Stimulated activated CD8-positive, alpha-beta memory T cell treated with anti-CD3 and anti-CD28 coated beads, Interleukin-7, amount 100 ng/mL, for 4 hours (primary cell): ENCODE measurements at places on chromosomes 16 and 17.

GRCh38 chr16:6160871-6161270 is 1063.3 kb upstream of the EEF2KMT start:
- no peak for DNase-seq

GRCh38 chr17:70169709-70170597 is 621 bp downstream of the KCNJ2 start:
- no peak for DNase-seq

DNA sequence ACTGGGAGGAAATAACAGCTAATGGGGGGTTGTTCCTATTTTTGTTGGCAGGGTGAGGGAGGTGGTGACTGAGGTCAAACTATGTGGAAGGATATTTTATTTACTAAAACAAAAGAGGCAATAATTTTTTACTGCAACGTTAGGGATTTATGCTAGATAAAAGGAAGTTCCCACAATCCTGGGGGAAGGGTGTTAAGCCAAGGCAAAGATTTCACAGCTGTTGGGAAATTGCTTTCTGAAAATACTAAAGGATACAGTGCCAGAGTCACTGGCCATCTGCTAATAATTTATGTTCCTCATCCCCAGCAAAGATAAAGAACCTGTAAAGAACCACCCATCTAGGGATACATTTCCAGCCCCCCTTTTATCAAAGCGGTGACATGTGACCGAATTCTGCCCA is 756.0 kb upstream of the RBFOX1 start:
- DNase-seq, result no peak

GRCh38 chr16:2985893-2986355 is 5.7 kb upstream of the PKMYT1 start:
- DNase-seq, result no peak

DNA sequence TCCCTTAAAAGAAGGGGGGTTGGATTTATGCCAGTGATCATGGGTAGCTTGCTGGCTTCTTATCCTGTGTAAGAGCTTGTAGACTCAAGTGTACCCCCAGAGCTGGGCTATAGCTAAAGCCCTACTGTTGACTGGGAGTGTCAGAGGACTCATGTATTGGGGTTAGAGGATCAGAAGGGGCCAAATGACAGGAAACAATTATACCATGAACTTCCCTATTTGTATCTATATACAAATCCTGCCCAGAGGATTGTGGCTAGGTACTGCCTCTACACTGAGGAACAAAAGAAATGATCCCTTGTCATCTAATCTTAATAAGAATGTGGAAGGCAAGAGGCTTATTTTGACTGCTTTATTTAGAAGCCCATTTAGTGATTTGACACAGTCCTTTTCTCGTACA is 14.3 kb downstream of the ZP2 start:
- no peak for DNase-seq

DNA sequence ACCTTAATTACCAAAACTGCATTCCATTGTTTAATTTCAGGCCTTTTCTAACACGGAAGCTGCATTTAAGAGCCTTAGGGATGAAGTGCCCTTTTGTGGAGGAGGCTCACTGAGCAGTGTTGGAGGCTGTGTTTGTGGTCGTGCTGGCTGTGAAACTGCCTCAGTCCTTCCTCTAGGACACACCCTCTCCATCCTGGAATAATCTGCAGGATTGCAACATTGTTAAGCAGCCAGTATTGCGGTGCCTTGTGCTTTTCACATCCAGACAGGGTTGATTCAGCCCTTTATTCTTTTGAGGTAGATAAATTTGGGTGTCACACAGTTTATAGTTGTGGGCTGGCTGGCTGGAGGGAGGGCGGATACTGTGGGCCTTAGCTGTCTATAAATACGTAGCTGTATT is 141.6 kb downstream of the CDRT15L2 start:
- no peak for DNase-seq
